HFF-Myc (cell line): ENCODE measurements at places on chromosomes 5 and 9.

GRCh38 chr9:90300611-90301276 lies 341.9 kb downstream of the DIRAS2 start:
- no peak for DNase-seq

DNA sequence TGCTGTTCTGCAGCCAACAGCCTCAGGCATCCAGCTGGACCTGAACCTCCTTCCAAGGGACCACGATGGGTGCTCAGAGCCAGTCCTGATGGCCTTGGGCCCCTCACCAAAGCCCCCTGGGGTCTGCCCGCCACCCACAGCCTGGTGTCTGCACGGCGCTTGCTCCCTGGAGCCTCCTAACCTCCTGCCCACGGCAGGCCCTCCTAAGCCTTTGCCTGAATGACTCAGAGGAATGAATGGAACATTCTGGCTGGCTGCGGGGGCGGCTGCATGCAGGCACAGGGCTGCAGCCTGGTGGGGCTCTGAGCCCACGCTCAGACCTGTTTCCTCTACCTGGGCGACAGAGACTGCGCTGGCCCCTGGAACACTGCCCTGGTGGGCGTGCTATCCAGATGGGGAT lies 6.9 kb downstream of the SOHLH1 start:
- DNase-seq = no peak

DNA sequence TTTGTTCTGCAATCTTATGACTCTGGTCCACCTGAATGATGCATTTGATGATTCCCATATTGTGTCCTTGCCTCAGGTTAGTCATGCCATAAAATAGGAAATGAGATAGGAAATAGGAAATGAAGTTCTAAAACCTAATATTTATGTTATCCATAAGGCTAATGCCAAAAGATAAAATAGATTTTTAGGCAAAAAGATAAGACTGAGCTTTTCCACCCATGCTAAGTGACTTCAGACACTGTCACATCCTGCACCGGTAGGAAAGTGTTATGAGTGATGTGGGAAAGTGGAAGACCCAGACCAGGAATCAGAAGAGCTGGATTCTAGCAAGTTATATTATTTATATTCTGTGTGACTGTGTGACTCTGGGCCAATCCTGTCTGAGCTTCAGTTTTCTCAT lies 600.8 kb upstream of the DMAC1 start:
- DNase-seq = no peak

GRCh38 chr5:146001544-146002190 lies 65.3 kb downstream of the SH3RF2 start:
- DNase-seq = no peak

DNA sequence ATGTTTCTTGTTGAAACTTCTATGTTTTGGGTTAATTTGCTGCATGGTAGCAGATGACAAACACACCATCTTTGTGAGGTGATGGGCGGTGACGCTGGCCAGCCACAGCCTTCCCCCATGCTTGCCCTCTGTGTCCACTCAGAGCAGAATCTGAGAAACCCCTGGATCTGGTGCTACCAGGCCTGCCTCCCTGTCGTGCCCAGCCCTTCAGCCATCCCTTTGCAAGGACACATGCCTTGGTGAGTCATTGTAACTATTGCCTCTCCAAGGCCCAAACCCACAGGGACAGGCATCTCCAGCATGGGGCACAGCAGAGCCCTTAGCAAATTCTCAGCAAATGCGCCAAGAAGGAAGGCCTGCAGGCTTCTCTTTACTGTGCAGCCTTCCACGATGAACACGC lies 48.1 kb upstream of the FCN1 start:
- DNase-seq = no peak

GRCh38 chr5:135394095-135394494 lies 4.9 kb downstream of the MACROH2A1 start:
- DNase-seq = no peak

- no peak for DNase-seq
Measured at GRCh38 chr5:171647043-171647903, 138.3 kb upstream of the SMIM23 start.

GRCh38 chr5:168198359-168198758 lies 93.1 kb upstream of the WWC1 start:
- no peak for DNase-seq

DNA sequence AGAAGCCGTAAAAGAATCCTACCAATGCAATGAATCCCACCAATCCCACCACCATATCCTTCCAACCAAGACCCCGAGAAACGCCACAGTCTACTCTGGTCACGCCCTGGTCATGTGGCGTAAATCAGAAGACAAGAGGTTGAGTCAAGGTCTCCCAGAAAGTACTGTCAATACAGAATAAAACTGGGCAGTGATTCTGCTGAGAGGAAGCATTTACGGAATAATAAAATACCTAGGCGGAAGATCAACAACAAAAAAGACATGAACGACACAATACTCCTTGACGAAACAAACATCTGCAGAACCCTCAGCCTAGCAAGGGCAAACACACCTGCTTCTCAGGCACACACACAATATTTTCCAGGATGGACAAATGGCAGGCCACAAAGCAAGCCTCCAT lies 62.8 kb downstream of the GOLM1 start:
- no peak for DNase-seq
